NCI-H1436 treated with DMSO at 0.1 percent for 48 hours (cell line): ENCODE measurements at places on chromosomes 11 and 22.
A peak's percentile ranks its signal among the peaks of the same experiment; 100 is the strongest.

- no peak for DNase-seq
Observed at GRCh38 chr11:76801225-76801624, 18.1 kb downstream of the TSKU start.

DNA sequence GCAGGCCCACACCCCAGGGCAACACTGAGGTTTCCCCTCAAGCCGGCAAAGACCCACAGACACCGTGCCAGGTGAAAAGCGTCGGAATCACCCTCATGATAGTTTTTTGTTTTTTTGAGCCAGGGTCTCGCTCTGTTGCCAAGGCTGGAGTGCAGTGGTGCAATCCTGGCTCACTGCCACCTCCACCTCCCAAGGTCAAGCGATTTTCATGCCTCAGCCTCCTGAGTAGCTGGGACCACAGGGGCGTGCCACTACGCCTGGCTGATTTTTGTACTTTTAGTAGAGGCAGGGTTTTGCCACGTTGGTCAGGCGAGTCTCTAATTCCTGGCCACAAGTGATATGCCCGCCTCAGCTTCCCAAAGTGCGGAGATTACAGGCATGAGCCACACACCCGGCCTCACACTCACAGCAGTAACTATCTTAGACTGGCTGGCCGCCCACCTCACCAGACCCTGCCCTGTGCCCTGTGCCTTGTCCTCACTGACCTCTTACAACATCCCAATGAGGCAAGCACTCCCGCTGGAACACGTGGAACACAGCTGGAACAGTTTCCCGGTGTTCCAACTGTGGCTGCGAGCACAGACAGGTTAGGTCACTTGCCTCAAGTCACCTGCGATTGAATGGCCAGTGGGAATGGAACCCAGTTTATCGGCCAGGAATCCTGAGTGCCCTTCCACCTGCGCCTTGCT is 21.1 kb downstream of the LRRC10B start:
- DNase-seq, result no peak

GRCh38 chr11:36376888-36377758 is 81.0 kb downstream of the PRR5L start:
- DNase-seq, result no peak

GRCh38 chr11:109435121-109435742 is 13.2 kb downstream of the C11orf87 start:
- DNase-seq, result no peak

DNA sequence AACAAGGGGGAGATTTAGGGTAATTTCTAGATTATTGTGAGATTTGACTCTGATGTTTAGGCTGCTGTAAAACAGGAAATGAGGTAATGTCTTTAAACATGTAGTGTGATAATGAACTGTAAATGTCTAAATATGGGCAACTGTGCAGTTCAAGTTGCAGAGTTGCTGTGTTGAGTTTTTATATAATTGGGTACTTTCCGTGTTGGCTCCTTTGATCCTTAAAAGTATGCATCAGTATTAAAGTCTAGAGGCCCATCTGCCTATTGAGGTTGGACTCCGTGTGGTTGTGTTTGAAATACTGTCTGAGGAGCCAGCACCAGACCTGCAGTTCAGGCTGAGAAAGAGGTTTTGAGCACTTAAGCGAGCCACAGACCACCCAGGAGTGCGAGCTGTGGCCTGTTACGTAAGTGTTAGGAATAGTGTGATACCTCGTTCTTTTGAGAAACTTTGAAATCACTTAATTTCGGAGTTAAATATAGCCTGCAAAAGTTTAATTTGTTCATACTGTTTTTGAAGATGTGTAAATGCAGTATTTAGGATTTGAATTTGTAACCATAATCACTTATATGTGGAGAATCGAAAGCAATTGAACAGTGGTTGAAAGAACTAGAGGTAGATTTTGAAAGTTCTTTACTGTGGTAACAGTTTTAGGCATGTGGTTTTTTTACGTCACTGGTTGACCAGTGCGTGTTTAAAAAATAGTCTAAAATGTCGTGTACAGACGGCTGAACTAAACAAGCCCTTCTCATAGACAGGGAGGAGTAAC is 9.0 kb downstream of the FAM118A start:
- no peak for DNase-seq

GRCh38 chr11:58621586-58622262 is 741 bp upstream of the CNTF start:
- no peak for DNase-seq

GRCh38 chr11:134372961-134373360 is 39.1 kb downstream of the B3GAT1 start:
- no peak for DNase-seq

GRCh38 chr11:13261591-13262061 is 16.0 kb upstream of the BMAL1 start:
- no peak for DNase-seq

DNA sequence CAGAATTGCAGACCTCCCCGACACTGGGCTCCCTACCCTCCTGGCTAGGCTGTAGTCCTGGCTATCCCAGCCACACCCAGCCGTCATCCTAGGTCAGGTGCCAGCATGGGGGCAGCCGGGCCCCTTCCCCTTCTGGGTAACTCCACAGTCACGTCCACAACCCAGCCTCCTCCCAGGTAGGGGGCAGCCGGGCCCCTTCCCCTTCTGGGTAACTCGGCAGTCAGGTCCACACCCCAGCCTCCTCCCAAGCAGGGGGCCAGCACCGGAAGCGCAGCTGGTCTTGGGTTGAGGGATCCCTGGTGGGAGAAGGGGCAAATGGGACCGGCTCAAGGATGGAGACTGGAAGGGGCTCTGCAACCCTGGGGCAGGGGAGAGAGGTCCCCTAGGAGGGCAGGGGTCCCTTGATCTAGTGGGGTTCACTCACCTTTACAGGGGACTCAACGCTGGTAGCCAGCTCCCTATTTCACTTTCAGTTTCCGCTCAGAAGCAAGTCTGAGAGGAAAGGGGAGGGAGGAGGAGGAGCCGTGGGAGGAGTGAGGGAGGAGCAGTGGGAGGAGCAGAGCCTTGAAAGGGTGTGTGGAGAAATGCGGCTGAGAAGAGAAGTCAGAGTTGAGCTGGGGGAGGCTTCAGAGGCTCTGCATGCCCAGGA is at the start of gene TRIM21:
TSS of gene TRIM21 (minus strand) at position 494 of the 649 bp plus-strand sequence. CDS start 3,293 bp downstream, outside the sequence.
- DNase-seq, result peak; percentile 4

DNA sequence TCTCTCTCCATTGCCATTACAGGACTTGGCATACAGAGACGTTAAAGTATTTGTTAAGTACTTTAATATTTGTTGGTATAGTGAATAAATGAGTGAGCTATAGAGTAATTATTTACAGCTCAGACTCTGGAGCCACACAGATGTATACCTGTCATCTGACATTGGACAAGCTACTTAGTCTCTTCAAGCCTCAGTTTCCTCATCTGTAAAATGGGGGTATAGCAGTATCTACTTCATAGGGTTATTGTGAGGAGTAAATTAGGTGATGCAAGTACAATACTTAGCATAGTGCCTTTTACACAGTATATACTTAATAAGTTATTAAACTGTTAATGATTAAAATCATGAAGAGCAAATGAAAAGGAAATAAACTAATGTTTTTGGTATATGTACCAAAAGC is 203.2 kb downstream of the NAV2 start:
- no peak for DNase-seq

DNA sequence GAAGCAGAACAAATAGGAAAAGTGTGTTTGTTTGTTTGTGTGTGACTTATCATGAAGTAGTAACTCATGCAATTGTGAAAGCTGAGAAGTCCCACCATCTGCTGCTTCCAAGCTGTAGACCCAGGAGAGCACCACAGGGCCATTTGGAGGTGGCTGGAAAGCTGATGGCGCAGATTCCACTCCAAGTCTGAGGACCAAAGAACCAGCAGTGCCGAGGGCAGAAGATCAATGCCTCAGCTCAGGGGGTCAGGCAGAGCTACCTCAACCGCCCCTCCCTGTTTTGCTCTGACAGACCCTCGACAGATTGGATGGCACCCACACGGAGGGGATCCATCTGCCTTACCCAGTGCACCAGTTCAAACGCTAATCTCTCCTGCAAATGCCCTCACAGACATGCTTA is 896.2 kb downstream of the BRD1 start:
- DNase-seq, result no peak

- no peak for DNase-seq
Observed at GRCh38 chr11:77082838-77083565, 16.2 kb downstream of the CAPN5 start.

DNA sequence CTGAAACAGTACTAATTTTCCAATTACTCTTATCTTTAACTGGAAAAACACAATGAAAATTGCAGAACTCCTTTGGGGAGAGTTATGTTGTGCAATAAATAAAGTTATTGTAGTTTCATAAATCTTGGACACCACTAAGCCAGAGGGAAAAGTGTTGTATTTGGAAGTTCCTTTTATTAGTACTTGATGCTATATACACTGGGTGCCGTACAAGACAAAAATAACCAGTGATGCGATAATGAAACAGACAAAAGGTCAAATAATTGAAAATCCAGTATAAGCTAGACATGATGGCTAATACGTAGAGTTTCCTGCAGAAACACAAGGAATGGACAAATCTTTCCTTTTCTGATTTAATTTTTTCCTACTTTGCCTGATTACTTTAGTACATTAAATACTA is 541.1 kb downstream of the ETS1 start:
- DNase-seq, result no peak

- no peak for DNase-seq
Observed at GRCh38 chr11:75400146-75400865, 988 bp downstream of the RPS3 start.
